ENCODE measurements at places on chromosomes 5 and 9.
A peak's percentile ranks its signal among the peaks of the same experiment; 100 is the strongest.

- peak; percentile 39 for DNase-seq
These were observed 142.4 kb downstream of the YIPF5 start for GRCh38 chr5:144028058-144028457.

DNA sequence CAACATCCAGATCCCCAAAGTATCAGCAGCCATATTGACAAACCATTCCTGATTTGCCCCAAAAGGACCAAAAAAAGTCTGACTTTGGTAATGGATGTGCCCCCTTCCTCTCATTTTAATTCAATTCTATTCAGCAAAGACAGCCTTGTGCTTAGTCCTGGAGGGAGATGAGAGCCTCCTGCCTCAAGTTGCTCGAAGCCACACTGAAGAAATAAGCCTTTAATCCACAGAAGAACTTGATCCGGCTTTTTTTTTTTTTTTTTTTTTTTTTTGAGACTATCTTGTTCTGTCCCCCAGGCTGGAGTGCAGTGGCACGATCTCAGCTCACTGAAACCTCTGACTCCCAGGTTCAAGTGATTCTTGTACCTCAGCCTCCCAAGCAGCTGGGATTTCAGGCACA, 8.4 kb upstream of the PAX5 start:
- DNase-seq, result no peak

DNA sequence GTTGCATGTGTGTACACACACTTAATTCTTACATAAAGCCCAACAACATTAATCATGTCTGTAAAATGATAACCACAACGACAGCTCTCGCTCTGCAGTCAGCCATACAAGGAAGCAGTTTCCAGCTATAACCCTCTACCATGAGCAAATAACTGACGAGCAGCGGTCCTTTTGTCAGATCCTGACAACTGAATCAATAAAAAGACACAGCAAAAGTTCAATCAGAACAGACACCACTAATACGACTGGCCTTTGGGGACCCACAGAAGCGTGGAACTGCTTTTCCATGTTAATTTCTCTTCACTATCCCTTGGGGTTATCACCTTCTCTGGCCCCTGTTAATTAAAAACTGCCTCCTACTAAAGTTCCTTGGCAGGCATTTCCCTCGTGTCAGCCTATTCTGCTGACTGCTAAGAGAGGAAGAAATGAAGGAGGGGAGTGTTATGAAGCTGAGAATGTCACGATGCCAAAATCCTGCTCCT, 722.8 kb upstream of the GRAMD2B start:
- DNase-seq, result peak; percentile 72

DNA sequence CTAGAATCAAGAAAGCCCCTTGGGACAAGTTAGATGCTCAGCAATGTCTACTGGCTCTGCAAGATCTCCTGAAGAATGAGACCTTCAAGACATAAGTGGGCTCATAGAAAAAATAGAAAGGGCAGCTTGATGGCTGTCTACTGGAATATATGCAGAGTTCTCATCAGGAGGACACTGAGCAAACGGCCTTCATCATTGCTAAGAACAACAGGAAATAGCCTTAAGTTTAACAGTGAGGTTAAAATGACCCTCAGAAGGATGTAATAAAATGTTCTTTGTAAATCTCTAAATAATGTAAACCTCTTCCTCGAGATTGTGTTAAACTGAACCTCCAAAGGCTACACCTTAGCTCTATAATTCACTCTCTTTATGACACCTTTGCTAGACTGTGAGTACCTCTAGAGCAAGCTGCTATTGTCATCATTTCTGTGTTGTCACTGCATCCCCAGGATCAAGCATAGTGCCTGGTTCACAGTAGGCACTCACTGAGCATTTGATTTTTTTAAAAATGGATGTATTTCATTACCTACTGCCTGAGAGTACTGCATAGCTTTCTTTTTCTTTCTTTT, 22.2 kb upstream of the LHFPL2 start:
- DNase-seq, result no peak

DNA sequence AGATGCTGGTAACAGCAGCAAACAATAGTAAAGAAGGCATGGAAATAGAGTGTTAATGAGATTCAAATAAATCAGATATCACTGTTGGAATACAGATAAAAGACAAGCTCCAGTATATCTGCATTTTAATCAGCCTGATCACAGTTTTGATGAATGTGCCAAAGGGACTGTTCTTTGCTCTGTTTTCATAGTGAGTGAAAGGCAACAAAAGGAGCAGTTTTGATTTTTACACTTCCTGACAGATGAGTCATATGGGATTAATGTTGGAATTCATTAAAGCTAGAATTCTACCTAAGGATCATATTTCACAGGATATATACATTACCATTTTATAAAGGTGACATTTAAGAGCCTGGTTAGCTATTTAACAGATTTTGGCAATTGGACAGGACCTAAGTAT, 743.3 kb upstream of the PTPRD start:
- DNase-seq, result no peak

- DNase-seq, result no peak
These were observed 4.9 kb upstream of the RARS1 start for GRCh38 chr5:168481330-168481788.

DNA sequence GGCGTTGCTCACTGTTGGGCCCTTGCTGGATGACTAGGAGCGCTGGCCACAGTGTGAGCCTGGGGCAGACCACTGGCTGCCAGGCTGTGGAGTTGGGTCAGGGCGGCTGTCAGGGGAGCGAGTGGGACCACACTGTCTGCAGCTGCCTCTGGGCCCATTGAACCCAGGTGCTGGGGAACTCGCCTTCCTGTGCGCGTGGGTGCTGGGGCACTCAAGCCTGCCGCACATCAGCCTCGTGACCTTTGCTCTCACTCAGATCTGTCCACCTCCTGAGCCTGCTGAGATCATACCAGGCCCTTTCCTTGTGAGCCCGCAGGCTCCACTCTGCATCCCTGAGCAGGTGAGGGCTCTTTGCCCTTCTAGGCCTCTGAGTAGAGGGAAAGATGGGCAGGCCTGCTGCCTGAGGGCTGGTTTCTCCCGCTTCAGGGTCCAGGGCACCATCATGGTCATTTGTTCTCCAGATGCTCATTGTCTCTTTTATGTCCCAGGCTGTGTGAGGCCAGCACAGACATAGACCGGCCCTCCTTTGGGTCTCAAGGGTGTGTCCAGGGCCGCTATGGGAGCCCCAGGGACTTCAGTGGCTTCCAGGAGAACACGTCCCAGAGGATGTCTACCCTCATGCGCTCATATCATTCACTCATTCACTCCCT, 26.5 kb downstream of the WNK2 start:
- no peak for DNase-seq

- no peak for DNase-seq
These were observed 51.0 kb upstream of the EGFLAM start for GRCh38 chr5:38207343-38207742.

- no peak for DNase-seq
These were observed 56.1 kb upstream of the ZNF300 start for GRCh38 chr5:150960791-150961396.

- no peak for DNase-seq
These were observed 36.3 kb downstream of the STK10 start for GRCh38 chr5:172151661-172152210.

GRCh38 chr5:132094393-132095076, 20.9 kb downstream of the CSF2 start:
- no peak for DNase-seq

- peak; percentile 9 for DNase-seq
These were observed 52.8 kb upstream of the CCDC112 start for GRCh38 chr5:115349001-115349817.

- no peak for DNase-seq
These were observed 23.9 kb upstream of the PPP3R2 start for GRCh38 chr9:101618698-101619097.
